ENCODE measurements at places on chromosomes 1 and 21.

DNA sequence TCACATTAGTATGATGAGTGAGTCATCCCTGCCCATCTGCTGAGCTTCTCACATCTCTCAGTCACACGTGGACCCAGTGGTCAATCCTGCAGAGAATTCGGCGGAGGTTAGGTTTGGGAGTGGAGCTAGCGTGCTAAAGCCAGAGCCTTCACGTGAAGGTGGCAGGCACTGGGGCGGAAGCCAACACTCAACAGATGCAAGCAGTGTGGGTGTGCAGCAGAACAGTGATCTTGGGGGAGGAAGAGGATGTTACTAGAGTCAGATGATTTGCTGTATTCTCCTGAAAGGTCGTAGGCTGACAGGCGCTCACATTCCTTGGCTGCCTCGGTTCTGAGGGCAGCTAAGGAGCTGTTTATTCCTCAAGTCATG is 6.7 kb downstream of the C1orf115 start:
- no peak for DNase-seq

GRCh38 chr1:70311369-70311768 is 43.2 kb downstream of the ANKRD13C start:
- DNase-seq, result no peak

DNA sequence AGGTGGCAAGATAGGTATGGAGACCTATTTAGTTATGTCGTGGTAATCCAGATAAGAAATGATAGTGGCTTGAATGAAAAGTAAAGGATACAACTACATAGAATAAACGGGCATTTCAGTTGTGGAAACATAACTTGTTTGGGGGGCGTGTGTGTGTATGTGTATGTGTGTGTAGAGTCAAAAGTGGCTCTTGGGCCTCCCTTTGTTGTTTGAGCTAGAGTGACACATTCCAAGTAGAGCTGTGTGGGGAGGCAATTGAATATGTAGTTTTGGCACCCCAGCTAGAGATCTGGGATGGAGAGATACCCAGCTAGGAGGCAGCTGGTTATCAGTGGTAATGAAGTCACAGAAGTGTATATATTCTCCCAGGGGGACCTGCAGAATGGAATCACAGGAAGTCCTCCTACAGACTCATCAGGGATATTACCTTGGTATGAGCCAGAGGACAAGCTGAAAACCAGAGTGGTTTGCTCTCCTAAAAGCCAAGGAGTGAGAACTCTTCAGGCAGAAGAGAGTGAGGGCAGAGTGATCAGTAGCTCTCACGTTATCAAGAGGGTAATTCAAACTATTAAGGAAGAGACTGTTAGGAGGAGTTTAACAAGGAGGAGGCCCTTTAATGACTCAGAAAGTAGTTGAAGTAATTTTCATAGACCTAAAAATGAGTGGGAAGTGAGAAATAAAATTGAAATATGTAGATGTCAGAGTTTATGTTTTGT is 5.1 kb downstream of the CR1L start:
- DNase-seq, result no peak

- DNase-seq, result peak; percentile 15
Measured at GRCh38 chr1:202860744-202861419, 28.1 kb downstream of the RABIF start.

GRCh38 chr21:19914028-19914427 is 1084.2 kb upstream of the NCAM2 start:
- no peak for DNase-seq

GRCh38 chr1:19036041-19036812 is 79.8 kb upstream of the IFFO2 start:
- no peak for DNase-seq

GRCh38 chr21:19853061-19853460 is 1145.1 kb upstream of the NCAM2 start:
- DNase-seq, result no peak

DNA sequence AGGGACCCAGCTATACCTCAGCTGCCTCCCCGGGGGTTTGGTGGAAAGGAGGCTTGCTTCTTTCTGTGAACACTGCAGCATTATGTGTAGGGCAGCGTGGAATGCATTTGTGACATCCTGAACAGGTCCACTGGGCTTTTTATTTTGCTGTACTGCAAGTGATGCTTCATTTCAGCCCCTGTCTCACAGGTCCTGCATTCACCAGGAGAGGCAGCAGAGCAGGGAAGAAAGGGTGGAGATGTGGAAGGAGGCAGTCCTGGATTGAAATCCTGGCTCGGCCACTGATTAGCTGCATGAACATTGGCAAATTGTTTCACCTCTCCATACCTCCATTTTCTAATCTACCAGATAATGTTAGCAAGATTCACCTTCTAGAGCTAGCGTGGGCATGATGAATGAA is 77.9 kb upstream of the ZBTB18 start:
- no peak for DNase-seq

DNA sequence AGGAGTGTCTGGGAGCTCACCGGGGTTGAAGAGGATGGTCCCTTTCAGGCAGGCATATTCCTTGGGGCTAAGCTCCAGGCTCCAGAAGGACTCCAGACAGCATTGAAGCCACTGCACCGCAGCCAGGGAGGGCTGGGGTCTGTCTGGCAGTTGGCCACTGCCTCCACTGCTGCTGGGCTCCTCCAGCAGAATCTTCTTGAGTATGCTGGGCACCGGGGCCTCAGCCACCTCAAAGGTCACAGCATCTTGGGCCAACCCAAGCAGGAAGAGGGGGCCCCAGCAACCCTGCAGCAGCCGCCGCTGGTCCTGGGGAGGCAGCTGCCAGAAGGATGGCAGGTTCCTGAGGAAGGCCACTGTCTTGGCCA is 404 bp downstream of the NR0B2 start:
- DNase-seq, result no peak

- DNase-seq, result no peak
Measured at GRCh38 chr1:233904633-233905415, at the start of gene SLC35F3. Gene SLC35F3, plus strand, starts transcription at chr1:233904676.

DNA sequence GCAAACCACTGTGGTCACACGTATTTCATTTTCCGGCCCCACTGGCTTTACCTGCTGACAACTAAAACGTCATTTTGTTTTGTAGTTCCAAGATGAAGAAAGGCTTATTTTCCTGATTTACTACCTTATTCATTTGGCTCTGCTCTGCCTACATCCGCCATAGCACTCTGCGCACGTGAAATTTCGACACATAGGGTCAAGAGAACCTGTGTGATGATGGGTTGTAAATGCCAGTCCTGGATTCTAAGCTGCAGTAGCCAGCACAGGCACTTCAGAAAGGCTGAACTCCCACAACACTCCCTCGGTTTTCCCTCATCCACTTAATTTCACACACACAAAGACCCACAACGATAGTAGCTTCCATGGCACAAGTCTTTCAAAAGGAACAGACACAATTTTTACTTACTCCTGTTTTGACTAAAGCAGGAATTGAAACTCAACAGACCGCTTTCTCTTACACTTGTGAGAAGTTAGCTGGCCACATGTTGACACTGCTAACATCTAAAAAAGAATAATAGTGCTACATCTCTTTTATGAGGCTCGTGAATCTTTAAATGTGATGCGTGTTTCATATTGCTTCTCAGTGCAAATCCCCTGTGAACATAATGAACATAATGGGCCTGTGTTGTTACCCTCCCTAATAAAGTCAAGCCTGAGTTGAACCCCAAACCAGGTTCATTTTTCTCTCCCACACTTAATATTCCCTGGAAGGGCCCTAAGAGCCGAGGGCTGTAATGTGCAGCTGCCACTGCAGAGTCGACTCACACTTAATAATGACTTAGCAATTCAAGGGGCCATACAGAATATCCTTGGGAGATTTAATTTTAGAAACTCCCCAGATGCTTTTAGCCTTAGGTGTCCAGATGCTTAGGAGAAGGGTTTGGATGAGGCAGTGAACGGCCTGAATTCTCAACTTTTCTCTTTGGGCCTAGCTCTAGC is 1.5 kb upstream of the RUNX1 start:
- no peak for DNase-seq

DNA sequence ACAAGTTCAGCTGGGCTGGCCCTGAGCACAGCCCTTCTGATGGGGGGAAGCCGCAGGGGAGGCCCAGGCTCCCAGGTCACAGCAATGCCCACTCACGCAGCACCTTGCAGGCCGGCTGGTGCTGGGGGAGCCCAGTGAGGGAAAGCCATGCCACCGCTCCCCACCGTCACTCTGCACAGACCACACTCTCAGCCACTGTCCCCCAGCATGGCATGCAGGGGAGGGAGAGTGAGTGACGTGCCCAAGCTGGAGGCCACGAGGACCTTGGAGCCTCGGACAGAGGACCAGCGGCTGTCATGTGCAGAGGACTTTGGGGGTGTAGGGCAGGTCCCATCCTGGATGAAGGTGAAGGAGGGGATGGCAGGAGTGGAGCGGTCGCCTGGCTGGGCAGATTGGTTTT is 25.1 kb downstream of the SLC45A1 start:
- DNase-seq, result no peak

DNA sequence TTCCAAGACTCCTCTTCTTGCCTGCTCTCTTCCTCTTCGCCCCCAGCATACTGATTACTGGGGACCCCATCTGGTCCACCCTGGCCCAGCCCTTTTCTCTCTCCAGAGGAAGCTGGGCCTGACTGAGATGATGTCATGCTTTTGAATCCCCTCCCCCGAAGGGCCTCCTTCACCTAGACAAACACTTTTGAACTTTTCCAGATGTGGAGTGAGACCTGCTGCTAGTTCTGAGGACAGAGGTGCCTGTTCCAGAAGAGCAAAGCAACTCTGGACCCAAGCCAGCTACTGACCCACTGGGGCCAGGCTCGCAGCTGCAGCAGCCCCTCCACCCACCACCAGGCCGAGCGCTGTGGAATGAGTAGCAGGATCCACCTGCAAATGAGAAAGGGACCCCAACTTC is 8.4 kb downstream of the CD34 start:
- no peak for DNase-seq

DNA sequence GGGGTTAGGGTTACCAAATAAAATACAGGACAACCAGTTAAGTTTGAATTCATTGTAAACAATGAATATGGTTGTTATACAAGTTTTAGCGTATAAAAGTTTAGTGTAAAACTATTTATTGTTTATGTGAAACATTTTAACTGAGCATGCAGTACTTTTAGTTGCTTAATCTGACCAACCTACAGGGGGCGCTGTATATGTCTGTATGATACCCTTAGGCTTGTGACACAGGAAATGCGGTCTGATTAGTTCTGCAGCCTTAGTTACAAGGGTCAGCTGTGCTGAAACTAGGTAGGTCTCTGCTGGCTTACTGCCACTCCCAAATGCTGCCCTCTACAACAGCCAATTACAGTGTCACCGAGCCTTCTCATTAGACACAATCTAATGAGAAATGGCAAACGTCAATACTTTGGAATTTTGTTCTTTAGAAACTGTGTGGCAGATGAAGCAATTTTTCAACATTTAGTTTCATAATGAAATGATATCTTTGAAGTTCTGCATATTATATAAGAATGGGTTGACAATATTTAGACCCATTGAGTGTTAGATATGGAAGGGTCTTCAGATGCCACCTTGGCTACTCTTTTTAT is 56.2 kb downstream of the NTNG1 start:
- no peak for DNase-seq

DNA sequence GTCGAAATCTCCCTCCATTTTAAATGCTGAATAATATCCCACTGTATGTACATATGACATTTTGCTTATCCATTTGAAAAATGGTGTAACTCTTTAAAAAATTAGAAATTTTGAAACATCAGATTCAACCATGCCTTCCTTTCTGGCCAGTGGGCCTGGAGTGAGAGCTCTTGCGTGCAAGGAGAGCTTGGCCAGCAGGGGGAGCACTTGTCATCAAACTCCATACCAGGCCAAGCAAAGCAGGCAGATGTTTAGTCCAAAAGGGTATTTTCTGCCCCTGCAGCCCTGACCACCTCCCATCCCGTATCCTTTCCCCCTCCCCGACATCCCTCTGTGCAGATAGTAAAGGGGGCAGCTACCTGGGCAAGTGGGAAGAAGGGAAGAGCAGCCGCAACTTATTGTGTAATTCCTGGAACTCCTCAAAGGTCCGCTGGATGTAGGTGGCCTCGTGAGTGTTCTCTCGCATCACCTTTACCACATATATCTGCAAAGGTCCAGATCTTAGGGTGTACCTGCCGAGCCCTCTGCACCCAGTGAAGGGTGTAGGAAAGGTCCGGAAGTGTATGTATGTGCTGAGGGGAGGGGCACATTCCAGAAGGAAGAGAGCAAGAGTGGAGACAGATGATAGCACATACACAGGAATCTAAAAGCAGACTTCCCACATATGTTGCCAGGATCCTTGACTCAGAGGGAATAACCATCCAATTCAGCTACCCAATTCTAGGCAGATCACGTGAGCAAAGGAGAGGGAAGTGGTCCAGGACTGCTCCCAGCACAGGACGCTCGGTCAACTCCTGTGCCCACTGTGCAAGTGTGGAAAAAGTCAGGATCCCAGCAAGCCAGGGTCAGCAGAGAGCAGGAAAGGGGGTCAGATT is 19.9 kb upstream of the PPP1R15B start:
- peak; percentile 69 for DNase-seq

DNA sequence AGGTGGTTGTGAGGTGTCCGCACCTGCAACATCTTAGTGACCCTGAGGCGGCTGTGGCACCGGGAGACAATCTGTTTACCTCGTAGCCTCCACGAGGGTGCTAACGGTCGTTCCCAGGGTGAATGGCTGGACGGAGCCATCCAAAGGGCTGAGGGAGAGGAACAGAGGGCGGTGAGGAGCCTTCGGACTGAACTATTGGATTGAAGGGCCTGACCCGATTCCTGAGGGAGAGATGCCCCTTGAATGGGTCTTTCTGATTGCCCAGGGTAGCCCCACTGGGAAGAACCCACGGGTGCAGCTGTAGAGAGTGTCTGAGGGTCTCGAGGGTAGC is 2.3 kb downstream of the NR5A2 start:
- DNase-seq, result no peak

GRCh38 chr1:199954699-199955098 is 72.8 kb upstream of the NR5A2 start:
- no peak for DNase-seq

- DNase-seq, result no peak
Measured at GRCh38 chr1:60133848-60134247, 60.3 kb upstream of the C1orf87 start.

DNA sequence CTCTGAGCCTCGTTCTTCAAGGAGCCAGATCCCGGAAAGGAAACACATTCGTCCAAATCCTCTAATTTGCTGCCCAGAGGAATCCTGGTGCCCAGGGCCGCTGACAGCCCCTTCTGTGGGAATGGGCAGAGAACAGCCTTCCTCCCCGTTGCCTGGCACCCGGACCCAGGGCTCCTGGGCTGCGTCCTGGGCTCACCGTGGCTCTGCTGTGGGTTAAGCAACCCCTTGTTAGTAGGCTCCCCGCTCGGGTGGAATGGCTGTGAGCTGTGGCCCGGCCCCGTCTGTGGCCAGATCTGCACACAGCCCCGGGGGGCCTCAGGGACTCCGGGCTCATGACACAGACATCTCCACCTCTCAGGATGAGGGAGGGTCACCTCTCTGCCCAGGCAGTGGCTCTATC is 122.9 kb upstream of the ARHGEF16 start:
- DNase-seq, result no peak

GRCh38 chr1:101732261-101732660 is 264.5 kb downstream of the OLFM3 start:
- DNase-seq, result no peak

GRCh38 chr1:224168859-224169380 is 14.1 kb upstream of the DEGS1 start:
- DNase-seq, result no peak

- DNase-seq, result no peak
Measured at GRCh38 chr1:215397106-215397505, 170.0 kb upstream of the KCTD3 start.
